ENCODE measurements at places on chromosomes 2 and 18. TPM values are rescaled to one million over a fixed set of nuclear protein-coding genes. Genes with fewer than 3 reads are reported as not detected.
A peak's percentile ranks its signal among the peaks of the same experiment; 100 is the strongest.

DSG2 gene
- 11.8 TPM for total RNA-seq

SPDYA gene
- total RNA-seq = 5.2 TPM

SERPINB4 gene
- 77.3 TPM for total RNA-seq

INHBB gene
- total RNA-seq = 19.4 TPM

TMEM198 gene
- 1.5 TPM for total RNA-seq

SCLY gene
- total RNA-seq = 13.5 TPM

GRCh38 chr2:172472446-172473033 lies 45.2 kb downstream of the ITGA6 start:
- H3K27me3 ChIP-seq = no peaks in the 10 kb centered on the region
- H3K4me3 ChIP-seq = no peak overlapping the region
- no peaks in the 10 kb centered on the region for H3K4me1 ChIP-seq
- no peak for DNase-seq
- H3K27ac ChIP-seq = no peak overlapping the region
- peaks cover 4% of the 10 kb centered on the region for H3K36me3 ChIP-seq

GRCh38 chr2:150900913-150901312 lies 360.8 kb downstream of the RBM43 start:
- H3K27ac ChIP-seq = no peak overlapping the region
- DNase-seq = no peak
- no peaks in the 10 kb centered on the region for H3K36me3 ChIP-seq
- H3K27me3 ChIP-seq = no peaks in the 10 kb centered on the region

- peak overlapping the region; percentile 86 for H3K27ac ChIP-seq
- no peaks in the 10 kb centered on the region for H3K27me3 ChIP-seq
- H3K4me1 ChIP-seq = peaks cover 12% of the 10 kb centered on the region
- no peak for DNase-seq
Observed at GRCh38 chr18:12408247-12408869, 629 bp downstream of the PRELID3A start.

GRCh38 chr2:69344305-69344704 lies 42.7 kb downstream of the GFPT1 start:
- H3K27me3 ChIP-seq = no peaks in the 10 kb centered on the region
- no peaks in the 10 kb centered on the region for H3K36me3 ChIP-seq
- no peaks in the 10 kb centered on the region for H3K4me1 ChIP-seq
- no peak for DNase-seq
- H3K4me3 ChIP-seq = no peak overlapping the region
- H3K27ac ChIP-seq = peak overlapping the region; percentile 63

DNA sequence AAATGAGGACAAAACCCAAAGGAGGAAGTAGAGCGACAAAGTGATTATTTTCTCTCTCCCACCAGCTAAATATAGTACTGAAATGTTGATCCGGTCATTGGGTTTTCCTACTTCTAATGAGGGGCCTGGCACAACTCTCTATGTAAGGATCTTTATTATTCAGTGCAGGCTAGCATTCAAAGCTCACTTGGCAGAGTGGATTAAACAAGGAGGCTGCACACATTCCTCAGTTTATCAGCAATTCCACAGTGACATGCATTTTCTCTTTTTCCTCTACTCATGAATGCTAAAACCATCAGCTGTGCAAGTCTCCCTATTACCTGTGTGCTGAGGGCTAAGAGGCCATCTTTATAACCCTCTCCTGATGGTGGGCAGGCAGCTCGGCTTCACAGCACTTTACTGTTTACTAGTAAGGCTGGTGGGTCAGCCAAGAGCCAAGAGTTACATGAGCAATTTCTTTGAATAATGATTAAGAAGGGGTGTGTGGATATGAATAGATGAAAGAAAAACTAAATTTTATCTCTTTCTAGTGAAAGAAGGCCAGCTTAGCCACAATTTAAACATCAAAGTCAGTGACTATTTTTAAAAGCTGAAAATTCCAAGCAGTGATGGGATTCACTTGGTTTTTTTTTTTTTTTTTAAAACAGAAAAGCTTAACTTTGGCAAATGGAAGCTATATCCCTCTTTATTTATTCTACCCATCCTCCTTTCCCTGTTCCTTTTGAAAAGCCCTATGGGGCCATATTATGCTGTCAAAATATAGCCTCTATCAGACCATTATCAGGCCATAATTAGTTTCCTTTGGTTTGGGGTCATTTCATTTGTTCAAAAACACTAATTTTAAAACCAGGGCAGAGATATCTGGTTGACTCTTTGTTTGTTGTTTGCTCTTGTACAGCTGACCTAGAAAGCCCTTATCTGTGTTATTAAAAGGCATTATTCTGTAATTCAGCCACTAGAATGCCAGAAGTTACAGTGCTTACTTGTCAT lies 111.0 kb downstream of the RBM43 start:
- H3K4me1 ChIP-seq = no peaks in the 10 kb centered on the region
- no peak for DNase-seq
- no peak overlapping the region for H3K4me3 ChIP-seq
- no peaks in the 10 kb centered on the region for H3K36me3 ChIP-seq

GRCh38 chr2:229268626-229269025 lies 2.5 kb downstream of the PID1 start:
- H3K27me3 ChIP-seq = no peaks in the 10 kb centered on the region
- peak overlapping the region; percentile 94 for H3K4me3 ChIP-seq
- no peaks in the 10 kb centered on the region for H3K36me3 ChIP-seq
- peaks cover 19% of the 10 kb centered on the region for H3K4me1 ChIP-seq
- H3K27ac ChIP-seq = peak overlapping the region; percentile 21

DNA sequence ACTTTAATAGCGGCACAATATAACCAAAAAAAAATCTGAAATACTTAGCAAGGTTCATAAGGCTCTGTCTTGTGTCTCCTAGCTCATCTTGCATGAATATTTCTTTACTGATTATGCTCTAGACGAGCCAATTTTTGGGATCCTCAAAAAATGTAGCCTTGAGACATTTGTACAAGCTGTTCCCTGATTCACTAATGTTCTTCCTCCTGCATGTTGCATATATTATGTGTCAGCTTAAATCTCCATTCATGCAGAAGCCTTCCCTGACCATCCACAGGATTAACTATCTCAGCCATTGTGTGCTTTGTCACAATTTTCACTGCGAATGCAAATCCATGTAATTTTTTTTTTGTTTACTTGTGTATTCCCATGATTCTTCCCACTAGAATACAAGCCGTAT lies 594.0 kb upstream of the VRK2 start:
- H3K4me1 ChIP-seq = no peaks in the 10 kb centered on the region
- H3K4me3 ChIP-seq = no peak overlapping the region
- DNase-seq = no peak
- H3K27me3 ChIP-seq = no peaks in the 10 kb centered on the region
- H3K36me3 ChIP-seq = no peaks in the 10 kb centered on the region
- no peak overlapping the region for H3K27ac ChIP-seq

DNA sequence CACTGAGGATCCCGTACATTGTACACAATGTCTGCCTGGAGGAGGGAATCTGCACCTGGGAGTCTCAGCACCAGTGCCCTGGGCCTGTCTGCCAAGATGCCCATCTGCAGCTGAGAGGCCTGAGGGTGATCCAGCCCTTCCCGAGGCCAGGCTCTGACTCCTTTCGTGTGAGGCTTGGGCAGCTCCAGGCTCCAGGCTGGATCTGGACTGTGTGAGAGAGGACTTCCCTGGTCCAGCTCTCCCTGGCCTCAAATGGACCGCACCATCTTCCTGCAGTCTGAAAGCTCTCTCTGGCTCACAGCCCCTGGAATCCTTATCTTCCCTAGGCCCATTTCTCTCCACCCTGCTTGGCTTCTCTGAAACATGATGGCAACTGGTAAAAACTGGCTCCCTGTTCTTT lies 324.6 kb downstream of the DYSF start:
- no peaks in the 10 kb centered on the region for H3K27me3 ChIP-seq
- H3K36me3 ChIP-seq = no peaks in the 10 kb centered on the region
- DNase-seq = no peak
- H3K4me3 ChIP-seq = no peak overlapping the region
- H3K4me1 ChIP-seq = no peaks in the 10 kb centered on the region

- DNase-seq = no peak
- no peak overlapping the region for H3K27ac ChIP-seq
- H3K27me3 ChIP-seq = no peaks in the 10 kb centered on the region
- peaks cover 48% of the 10 kb centered on the region for H3K4me1 ChIP-seq
- H3K36me3 ChIP-seq = no peaks in the 10 kb centered on the region
- H3K4me3 ChIP-seq = no peak overlapping the region
Observed at GRCh38 chr18:10377956-10378355, 76.5 kb upstream of the APCDD1 start.

DNA sequence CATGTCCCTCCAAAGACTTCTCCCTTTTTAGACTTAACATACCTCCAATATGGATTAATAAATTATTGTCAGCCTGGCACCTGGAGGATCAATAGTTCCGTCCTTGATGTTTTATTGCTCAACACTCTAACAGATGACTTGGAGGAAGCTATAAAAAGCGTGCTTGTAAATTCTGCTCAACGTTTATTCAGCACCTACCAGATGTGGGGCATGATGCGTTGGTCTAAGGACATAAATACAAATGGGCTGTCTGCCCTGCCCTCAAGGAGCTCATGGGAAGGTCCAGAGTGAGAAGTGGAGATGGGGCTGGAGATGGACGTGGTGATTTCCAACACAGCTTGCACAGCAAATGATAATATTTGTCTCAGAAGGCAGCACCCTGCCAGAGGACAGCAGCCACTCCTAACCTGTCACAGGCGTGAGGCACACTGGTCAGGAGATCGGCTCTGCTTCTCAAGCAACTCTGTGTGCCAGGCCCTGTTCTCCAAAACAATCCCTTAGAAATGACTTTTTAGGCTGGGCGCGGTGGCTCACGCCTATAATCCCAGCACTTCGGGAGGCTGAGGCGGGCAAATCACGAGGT lies 25.5 kb upstream of the ZCCHC2 start:
- no peaks in the 10 kb centered on the region for H3K27me3 ChIP-seq
- no peaks in the 10 kb centered on the region for H3K36me3 ChIP-seq
- no peak overlapping the region for H3K4me3 ChIP-seq

DNA sequence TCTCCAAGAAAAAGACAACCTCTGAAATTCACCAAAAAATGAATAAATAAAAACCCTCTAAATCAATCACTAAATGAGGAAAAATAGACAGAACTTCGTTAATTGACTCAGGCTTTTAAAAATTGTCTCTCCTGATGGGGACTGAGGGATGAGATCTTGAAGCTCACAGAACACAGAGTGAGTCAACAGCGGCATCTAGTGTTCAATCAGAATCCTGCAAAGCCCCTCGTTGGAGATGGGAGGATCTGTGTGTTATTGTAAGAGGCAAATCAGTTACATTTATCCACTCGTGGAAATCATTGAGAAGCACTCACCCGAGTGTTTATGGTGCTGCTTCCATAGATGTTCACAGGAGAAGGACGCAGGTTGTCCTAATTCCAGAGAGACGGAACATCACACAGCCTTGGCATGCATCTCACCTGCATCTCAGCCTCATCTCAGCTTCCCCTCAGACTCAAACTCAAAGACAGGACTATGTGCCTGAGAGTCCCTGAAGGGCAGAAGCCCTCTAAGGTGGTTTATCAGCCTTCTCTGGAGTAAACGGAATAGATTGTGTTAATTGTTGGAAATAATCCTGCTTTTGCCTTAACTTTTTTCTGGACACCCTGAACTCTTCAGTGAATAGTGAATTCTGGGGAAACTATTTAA lies 82.0 kb downstream of the MREG start:
- no peak for DNase-seq
- H3K36me3 ChIP-seq = no peaks in the 10 kb centered on the region
- no peak overlapping the region for H3K27ac ChIP-seq
- no peak overlapping the region for H3K4me3 ChIP-seq

DNA sequence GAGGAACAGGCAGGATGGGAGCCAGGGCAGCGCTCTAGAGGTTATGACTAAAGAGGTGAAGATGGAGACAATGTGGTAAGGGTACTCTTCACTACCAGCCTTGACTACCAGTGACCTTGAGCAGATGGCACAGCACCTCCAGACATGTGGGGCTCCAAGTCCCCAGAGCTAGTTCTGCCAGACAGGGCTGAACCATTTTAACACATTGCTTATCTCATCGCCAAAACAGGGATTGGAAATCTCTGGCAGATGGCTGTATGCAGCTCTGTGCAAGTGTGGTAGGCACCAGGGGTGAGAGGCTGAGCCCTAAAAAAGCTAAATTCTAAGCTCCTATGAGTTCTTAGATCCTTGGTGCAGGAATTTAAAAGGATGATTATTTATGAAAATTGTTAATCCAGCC lies 41.3 kb downstream of the FSHR start:
- H3K27me3 ChIP-seq = no peaks in the 10 kb centered on the region

- H3K27ac ChIP-seq = peak overlapping the region; percentile 84
- peaks cover 19% of the 10 kb centered on the region for H3K4me1 ChIP-seq
- no peaks in the 10 kb centered on the region for H3K27me3 ChIP-seq
- H3K4me3 ChIP-seq = peak overlapping the region; percentile 78
- DNase-seq = no peak
Observed at GRCh38 chr2:196798980-196799379, 503 bp downstream of the GTF3C3 start.

DNA sequence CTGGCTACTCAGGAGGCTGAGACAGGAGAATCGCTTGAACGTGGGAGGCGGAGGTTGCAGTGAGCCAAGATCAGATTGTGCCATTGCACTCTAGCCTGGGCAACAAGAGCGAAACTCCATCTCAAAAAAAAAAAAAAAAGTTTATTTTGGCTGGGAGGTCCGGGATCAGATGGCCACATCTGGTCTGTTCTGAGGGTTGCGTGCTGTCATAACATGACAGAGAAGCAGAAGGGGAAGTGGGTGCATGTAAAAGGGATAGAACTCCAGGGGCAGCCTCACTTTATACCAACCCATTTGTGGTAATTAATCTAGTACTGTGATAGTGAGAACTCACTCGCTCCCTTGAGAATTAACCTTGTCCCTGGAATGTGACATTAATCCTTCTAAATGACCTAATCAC lies 101.2 kb downstream of the PTPN4 start:
- no peak overlapping the region for H3K27ac ChIP-seq
- no peaks in the 10 kb centered on the region for H3K36me3 ChIP-seq
- H3K4me1 ChIP-seq = peaks cover 19% of the 10 kb centered on the region
- no peaks in the 10 kb centered on the region for H3K27me3 ChIP-seq

GRCh38 chr18:39494211-39494896 lies 1928.8 kb upstream of the CELF4 start:
- H3K27me3 ChIP-seq = no peaks in the 10 kb centered on the region
- no peak for DNase-seq
- H3K27ac ChIP-seq = no peak overlapping the region
- no peak overlapping the region for H3K4me3 ChIP-seq
- H3K4me1 ChIP-seq = no peaks in the 10 kb centered on the region
- no peaks in the 10 kb centered on the region for H3K36me3 ChIP-seq

- H3K36me3 ChIP-seq = no peaks in the 10 kb centered on the region
- DNase-seq = no peak
- no peak overlapping the region for H3K27ac ChIP-seq
- H3K27me3 ChIP-seq = no peaks in the 10 kb centered on the region
- H3K4me1 ChIP-seq = no peaks in the 10 kb centered on the region
- no peak overlapping the region for H3K4me3 ChIP-seq
Observed at GRCh38 chr2:39537150-39537549, 100.1 kb upstream of the MAP4K3 start.

- no peak overlapping the region for H3K27ac ChIP-seq
- no peak overlapping the region for H3K4me3 ChIP-seq
- no peaks in the 10 kb centered on the region for H3K4me1 ChIP-seq
- no peaks in the 10 kb centered on the region for H3K36me3 ChIP-seq
- H3K27me3 ChIP-seq = no peaks in the 10 kb centered on the region
Observed at GRCh38 chr2:37215250-37215649, 16.1 kb downstream of the CEBPZ start.
